ENCODE measurements at places on chromosomes 11 and 22. TPM values are rescaled to one million over a fixed set of nuclear protein-coding genes. Genes with fewer than 3 reads are reported as not detected.
A peak's percentile ranks its signal among the peaks of the same experiment; 100 is the strongest.

- no peaks in the 10 kb centered on the region for H3K27me3 ChIP-seq
- no peaks in the 10 kb centered on the region for H3K36me3 ChIP-seq
- no peak overlapping the region for H3K27ac ChIP-seq
- no peaks in the 10 kb centered on the region for H3K4me1 ChIP-seq
- DNase-seq, result no peak
- H3K4me3 ChIP-seq, result no peak overlapping the region
Observed at GRCh38 chr11:104256525-104256924, 92.6 kb upstream of the PDGFD start.

- DNase-seq, result no peak
- no peaks in the 10 kb centered on the region for H3K36me3 ChIP-seq
- no peak overlapping the region for H3K4me3 ChIP-seq
- H3K4me1 ChIP-seq, result peaks cover 14% of the 10 kb centered on the region
- no peaks in the 10 kb centered on the region for H3K27me3 ChIP-seq
- peak overlapping the region; percentile 50 for H3K27ac ChIP-seq
Observed at GRCh38 chr11:2109541-2110019, 29.6 kb downstream of the IGF2 start.

Gene GRIK4
- total RNA-seq, result not detected

- no peak overlapping the region for H3K4me3 ChIP-seq
- no peaks in the 10 kb centered on the region for H3K36me3 ChIP-seq
- H3K4me1 ChIP-seq, result peaks cover 6% of the 10 kb centered on the region
Observed at GRCh38 chr11:96263238-96263763, 79.7 kb downstream of the MAML2 start.

Gene PKDREJ
- total RNA-seq, result not detected

DNA sequence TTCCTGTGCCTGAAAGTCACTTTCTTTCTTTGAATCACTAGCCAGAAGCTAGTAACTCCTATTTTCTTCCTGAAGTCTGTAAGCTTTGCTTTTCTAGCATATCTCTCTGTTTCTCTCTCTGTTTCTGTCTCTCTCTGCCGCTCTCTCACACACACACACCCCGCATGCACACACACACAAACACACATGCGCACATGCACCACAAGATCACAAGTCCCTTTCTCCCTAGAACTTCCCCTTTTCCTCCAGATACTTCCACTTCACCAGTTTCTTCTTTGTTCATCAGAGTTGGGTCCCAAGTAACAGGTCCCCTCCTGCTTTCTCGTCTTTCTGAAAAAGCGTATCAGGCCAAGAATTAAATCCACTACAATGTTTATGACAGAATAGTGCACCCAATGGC lies 148.5 kb upstream of the HSD17B12 start:
- peaks cover 3% of the 10 kb centered on the region for H3K27me3 ChIP-seq
- no peaks in the 10 kb centered on the region for H3K36me3 ChIP-seq
- no peak overlapping the region for H3K4me3 ChIP-seq
- H3K4me1 ChIP-seq, result no peaks in the 10 kb centered on the region
- no peak for DNase-seq

Gene MFRP
- not detected for total RNA-seq
